ENCODE measurements at places on chromosomes 16 and 17. TPM values are rescaled to one million over a fixed set of nuclear protein-coding genes. Genes with fewer than 3 reads are reported as not detected.

GRCh38 chr17:82869536-82869935, 29.7 kb upstream of the ZNF750 start:
- peaks cover 17% of the 10 kb centered on the region for H3K4me1 ChIP-seq
- no peaks in the 10 kb centered on the region for H3K27me3 ChIP-seq
- no peak for DNase-seq

GRCh38 chr17:39724731-39725130, 5.6 kb downstream of the MIEN1 start:
- H3K4me3 ChIP-seq = no peak overlapping the region
- no peak for DNase-seq

DNA sequence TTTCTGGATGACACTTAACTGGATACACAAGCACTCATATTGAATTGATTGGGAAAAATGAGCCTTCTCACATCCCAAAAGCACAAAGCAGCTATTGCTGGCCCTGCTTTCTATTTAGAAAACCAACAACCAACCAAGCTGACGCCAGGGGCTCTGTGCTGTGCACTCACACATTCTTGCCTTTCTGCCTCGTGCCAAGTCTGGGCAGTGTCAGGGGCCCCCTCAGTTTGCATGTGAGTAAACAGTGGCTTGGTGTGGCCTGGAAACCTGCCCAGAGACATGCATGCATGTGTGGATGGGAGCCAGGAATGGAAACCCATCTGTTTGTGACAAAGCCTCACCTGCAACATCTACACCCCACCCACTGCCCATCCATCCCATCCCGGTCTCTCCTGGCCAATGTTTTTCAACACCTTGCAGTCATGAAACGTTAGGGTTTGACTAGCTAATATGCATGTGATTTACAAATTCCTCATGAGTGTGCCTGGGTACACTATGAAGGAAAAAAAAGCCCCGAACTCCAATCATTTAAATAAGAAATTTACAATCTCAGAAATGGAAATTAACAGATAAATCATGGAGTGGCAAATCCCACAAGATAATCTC, 20.4 kb downstream of the MIEF2 start:
- peaks cover 84% of the 10 kb centered on the region for H3K36me3 ChIP-seq
- no peak overlapping the region for H3K4me3 ChIP-seq
- H3K4me1 ChIP-seq = no peaks in the 10 kb centered on the region
- no peak for DNase-seq

GRCh38 chr17:42775534-42776098, 2.4 kb downstream of the VPS25 start:
- H3K36me3 ChIP-seq = no peaks in the 10 kb centered on the region
- DNase-seq = no peak
- H3K27me3 ChIP-seq = no peaks in the 10 kb centered on the region
- H3K4me3 ChIP-seq = no peak overlapping the region

INO80E gene
- total RNA-seq = 120 TPM

CD300C gene
- total RNA-seq = not detected

MEIOB gene
- total RNA-seq = 0.48 TPM

Measured in A673 (cell line).